CD4-positive, alpha-beta T cell treated with Interleukin-6 at 100 ng/mL for 8 hours (primary cell): ENCODE measurements at places on chromosomes 13 and 19.
A peak's percentile ranks its signal among the peaks of the same experiment; 100 is the strongest.

DNA sequence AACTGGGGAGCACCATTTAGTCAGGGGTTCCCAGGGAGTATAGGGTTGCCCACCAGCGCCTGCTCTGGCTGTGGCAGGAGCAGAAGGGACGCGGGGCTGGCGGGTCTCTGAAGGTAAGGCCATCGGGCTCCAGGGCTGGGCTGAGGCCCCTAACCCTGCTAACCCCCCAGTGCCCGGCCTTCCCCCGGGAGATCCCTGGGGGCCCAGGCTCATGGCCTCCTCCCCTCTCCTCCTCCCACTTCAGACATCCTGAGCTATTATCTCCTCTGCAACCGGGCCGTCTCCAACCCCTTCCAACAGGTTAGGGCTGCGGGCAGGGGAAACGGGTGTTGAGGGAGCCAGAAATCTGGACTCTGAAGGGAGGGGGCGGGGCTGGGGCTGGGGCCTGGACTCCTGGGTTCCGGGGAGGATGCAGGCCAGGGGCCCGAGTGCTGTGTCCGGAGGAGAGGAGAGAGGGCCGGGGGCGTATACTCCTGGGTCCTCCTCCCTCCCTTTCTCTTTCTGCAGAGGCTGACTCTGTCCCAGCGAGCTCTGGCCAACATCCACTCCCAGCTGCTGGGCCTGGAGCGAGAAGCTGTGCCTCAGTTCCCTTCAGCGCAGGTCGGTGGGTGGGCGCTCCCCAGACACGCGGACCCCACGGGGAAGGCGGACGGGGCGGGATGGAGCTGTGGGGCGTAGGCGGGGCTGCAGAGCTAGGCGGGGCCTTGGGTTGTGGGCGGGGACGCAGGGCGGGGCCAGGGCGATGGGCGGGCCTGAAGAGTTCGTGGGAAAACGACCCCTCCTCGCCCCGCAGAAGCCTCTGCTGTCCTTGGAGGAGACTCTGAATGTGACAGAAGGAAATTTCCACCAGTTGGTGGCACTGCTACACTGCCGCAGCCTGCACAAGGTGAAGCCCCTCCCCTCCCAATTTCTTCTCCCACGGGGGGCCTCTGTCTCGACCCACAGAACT lies 15.3 kb downstream of the TTYH1 start:
- DNase-seq: peak; percentile 14

DNA sequence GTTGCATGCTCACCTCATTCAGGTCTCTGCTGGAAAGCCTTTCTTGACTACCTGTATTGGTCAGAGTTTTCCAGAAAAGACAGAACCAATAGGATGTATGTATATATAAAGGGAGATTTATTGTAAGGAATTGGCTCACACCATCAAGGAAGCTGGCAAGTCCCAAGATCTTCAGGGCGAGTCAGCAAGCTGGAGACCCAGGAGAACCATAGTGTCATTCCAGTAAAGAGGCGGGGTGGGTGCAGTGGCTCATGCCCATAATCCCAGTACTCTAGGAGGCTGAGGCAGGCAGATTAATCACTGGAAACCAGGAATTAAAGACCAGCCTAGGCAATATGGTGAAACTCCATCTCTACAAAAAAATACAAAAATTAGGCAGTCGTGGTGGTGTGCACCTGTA lies 30.4 kb upstream of the FARP1 start:
- DNase-seq: no peak

DNA sequence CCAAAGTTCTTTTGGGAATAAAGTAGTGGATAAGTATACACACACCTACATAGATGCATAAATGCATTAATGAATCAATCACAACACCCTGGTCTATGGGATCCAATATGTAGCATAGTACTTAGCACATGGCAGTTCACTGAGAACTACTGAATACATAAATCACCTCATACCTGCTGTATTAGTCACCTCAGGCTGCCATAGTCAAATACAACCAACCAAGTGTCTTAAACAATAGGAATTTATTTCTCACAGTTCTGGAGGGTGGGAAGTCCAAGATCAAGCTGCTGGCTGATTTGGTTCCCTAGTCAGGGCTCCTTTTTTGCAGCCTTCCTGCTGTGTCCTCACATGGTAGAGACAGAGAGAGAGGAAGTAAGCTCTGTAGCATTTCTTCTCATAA lies 228.2 kb downstream of the NHLRC3 start:
- DNase-seq: no peak

- no peak for DNase-seq
These were observed 22.0 kb upstream of the RB1 start for GRCh38 chr13:48281556-48281955.

GRCh38 chr13:98960606-98961502 lies 17.0 kb downstream of the DOCK9 start:
- no peak for DNase-seq

DNA sequence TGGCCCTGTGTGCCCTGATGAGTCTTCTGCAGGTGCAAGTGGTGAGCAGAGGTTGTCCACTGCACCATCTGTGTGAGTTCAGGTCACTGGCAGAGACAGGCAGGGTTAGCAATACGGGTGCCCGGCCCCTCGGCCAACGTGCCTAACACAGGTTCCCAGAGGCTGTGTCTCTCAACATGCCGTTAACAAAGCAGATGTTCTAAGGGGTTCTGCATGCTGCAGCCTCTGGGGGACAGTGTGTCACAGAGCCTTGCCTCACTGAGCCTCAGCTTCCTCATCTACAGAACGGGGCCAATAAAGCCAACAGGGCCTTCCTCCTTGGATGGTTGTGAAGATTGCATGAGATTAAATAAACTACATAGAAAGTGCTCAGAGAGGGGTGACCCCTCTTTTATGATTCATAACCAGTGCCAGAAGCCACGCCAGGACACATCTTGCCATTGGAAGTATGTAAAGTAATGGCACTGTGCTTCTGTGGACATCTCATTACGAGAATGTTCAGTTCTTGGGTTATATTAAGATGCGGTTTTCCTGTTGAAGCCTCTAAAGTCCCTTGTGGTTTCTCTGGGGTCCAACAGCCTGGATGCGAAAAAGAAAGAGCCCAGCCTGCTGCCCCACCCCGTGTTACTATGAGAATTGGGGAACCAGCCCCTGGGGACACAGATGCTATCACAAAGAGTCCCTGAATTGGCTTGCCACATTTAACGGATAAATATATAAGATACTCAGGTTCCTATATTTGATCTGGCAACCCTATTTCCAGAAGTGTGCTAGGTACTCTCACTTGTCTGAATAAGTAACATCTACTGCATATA lies 11.2 kb upstream of the ARHGEF18 start:
- peak; percentile 17 for DNase-seq

DNA sequence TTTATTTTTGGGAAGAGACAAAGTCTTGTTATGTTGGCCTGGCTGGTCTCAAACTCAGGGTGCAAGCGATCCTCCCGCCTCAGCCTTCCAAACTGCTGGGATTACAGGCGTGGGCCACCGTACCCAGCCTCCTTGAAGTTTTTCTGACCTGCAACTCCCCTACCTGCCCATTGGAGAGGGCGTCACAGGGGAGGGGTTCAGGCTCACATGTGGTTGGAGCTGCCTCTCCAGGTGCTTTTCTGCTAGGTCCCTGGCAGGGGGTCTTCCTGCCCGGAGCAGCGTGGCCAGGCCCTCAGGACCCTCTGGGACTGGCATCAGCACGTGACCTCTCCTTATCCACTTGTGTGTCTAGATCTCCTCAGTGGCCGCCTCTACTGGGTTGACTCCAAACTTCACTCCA lies 27.2 kb downstream of the LDLR start:
- DNase-seq: no peak

GRCh38 chr19:28641395-28641794 lies 571.6 kb downstream of the UQCRFS1 start:
- DNase-seq: no peak

GRCh38 chr13:50909605-50910484 lies at the start of gene RNASEH2B:
RNASEH2B (plus strand) TSS chr13:50909791; CDS start chr13:50910077, 286 bp downstream.
- peak; percentile 60 for DNase-seq

DNA sequence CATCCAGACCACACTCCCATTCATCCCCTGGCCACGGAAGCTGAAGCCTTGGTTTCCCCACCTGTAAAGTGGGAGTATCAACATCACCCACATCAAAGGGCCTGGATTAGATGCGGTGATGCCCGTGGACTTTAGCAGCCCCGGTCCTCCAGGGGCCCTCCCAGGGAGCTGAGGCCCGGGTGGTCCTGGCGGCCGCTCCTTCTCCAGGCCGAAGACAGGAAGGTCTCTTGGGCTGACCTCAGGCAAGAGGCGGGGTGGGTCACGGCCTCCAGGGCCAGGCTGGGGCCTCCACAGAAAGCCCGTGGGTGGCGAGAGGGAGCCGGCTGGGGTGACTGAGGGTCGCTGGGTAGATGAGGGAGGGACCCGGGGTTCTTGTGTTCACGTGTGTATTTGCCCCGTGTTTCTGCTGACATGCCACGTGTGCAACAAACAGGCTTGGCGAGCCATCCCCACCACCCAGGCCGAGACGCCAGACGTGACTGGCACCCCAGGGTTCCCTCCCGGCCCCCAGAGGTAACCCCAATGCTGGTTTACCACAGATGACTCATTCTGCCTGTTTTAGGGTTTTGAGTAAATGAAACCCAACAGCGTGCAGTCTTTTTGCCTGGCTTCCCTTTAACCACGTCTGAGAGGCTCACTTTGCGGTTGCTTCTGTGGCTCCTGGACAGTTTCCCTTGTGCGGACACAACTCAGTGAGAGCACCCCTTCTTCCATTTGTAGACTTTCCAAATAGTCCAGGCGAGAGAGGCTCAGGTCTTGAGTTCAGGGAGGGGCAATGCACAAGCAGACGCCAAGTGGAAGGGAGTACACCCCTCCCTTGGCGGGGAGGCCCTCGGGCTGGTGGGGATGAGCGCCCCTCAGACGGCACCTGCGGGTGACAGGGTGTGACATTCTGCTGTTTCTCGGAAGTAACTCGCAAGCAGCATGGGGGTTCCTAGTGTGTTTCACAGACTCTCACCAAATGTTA lies 42.9 kb downstream of the C13orf46 start:
- DNase-seq: no peak

GRCh38 chr19:33667881-33668280 lies 46.1 kb downstream of the CHST8 start:
- no peak for DNase-seq

GRCh38 chr13:27595055-27595811 lies 25.1 kb downstream of the LNX2 start:
- no peak for DNase-seq

- no peak for DNase-seq
These were observed 74.0 kb upstream of the KCTD15 start for GRCh38 chr19:33722456-33723239.

GRCh38 chr13:66492479-66492878 lies 737.7 kb downstream of the PCDH9 start:
- no peak for DNase-seq

DNA sequence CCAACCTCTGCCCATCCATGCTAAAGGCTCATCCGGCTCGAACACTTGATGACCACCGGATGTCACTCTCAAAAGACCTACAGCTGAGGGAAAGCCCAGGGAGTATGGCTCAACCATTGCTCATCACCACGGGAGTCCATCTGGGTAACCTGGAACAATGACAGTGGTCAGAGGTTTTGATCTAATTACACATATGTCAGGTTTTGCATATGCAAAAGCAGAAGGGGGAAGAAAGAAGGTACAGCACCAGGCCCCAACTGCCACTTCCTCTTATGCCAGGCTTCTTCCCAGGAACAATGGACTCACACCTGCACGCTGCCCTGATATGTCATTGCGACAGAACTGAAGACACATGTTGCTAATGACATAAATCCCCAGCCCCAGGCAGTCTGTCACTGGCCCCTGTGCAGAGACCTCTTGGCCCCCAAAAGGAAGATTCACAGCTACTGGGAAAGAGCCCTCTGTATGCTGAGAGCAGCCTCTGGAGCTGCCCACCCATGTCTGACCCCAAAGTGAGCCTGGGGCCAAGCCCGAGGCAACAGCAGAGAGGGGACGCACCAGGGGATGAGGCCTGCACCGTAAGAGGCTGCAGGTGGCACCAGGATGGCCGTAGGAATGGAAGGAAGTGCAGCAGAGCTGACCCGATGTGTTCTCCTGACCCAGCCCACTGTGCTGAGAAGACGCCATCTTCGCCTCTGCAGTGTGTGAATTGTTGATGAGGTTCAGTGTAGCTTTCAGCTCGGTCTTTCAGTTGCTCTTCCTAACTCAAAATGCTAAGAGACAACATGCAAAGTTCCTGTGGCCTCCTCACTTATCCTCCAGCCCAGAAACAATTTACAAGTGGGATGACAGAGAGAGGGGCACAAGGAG lies 26.3 kb downstream of the EPS15L1 start:
- DNase-seq: no peak
